ENCODE measurements at places on chromosomes 2 and 18.

- DNase-seq: no peak
Measured at GRCh38 chr2:152499331-152499816, 164.4 kb downstream of the FMNL2 start.

DNA sequence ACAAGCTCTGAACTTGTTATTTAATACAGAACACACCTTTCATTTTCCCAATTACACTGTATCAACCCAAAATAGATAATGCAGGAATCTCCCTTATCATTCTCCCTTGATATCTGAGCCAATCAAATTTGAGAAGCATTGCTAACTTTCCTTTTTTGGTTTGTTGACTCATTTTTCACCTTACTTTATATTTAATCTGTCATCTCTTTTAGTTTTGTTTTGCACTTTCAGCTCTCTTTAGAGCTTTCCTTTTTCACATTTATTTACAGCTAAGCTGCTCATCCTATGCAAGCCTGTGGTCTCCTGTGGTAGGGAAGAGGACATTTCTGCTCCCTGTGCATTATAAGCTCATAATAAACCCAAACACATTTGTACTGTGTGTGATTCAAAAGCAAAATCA, 50.1 kb downstream of the ITGAV start:
- no peak for DNase-seq

DNA sequence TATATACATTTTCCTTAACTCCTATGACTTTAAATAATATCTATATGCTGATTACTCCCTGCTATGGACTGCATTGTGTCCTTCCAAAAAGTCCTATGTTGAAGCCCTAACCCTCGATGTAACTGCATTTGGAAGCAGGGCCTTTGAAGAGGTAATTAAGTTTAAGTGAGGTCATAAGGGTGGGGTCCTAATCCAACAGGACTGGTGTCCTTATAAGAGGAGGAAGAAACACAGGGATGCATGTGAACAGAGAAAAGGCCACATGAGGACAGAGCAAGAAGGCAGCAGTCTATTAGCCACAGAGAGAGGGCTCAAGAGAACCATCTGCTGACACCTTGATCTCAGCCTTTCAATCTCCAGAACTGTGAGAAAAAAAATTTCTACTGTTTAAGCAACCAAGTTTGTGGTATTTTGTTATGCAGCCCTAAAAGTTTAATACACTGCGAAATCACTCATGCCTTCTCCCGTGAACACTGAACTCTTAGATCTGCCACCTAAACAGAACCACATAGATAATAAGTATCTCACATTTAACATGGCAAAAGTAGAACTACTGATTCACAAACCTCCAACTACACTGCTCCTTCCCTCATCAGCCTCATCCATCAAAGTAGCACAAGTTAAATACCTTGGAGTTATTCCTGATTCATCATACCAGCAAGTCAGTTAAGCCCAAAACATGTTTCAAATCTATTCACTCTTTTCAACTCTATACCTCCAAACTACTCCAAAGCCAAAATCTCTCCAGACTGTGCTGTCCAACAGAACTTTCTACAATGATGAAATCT, 65.4 kb downstream of the HIBCH start:
- DNase-seq: no peak

GRCh38 chr2:113167115-113167932, 6.4 kb upstream of the PSD4 start:
- DNase-seq: no peak

DNA sequence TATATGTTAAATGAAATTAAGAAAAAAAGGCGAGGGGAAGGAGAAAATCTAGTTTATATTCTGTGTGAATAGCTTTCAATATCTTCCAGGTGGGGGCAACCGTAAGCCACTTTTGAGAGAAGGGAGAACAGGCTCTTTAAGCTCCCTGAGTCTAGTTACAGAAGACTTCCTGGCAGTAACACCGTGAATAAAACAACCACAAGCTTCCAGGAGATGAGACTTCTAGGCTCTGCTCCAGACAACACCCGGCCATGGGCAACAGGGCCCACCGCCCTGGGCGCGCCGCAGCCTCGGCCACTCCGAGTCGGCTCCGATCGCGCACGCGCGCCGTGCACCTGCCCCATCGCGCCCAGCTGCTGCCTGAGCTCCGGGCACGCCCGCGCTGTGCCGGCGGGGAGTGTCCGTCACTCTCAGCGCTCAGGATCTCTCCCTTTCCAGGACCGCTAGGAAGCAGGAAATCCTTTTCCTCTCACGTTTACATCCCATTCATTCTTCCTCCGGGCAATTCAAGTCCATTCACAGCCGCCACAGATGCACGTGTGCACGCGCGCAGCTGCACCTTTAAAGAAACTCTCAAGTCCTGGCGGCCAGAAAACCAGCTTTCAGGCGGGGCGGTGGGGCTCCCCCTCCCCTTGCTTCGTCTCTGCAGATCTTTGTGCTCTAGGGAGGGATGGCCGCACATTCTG, 19.4 kb upstream of the PAX3 start:
- peak; percentile 84 for DNase-seq

- DNase-seq: no peak
Measured at GRCh38 chr2:241810307-241811200, 1.6 kb downstream of the NEU4 start.

DNA sequence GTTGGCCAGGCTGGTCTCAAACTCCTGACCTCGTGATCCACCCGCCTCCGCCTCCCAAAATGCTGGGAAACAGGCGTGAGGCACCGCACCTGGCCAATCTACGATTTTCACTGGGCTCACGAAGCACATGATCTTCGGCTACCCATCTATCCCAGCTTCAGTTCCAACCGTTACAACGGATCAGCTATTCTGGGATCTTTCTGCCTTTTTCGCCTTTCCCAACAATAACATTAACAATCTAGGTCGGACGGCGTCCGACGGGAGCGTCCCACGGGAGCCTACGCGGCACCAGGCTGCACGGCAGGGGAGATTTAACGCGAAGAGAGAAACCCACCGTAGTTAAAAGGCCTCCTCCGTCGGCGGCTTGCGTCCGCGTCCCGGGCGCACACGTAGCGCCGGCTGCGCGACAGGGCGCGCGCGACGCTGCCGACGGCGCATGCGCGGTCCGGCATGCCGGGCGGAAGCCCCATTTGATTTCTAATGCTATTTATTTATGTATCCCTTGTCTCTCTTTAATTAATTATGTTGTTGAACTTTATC, at the start of gene MSL3B:
Gene MSL3B (minus strand): TSS at position 394 of the 540 bp plus-strand sequence.
- DNase-seq: peak; percentile 61

DNA sequence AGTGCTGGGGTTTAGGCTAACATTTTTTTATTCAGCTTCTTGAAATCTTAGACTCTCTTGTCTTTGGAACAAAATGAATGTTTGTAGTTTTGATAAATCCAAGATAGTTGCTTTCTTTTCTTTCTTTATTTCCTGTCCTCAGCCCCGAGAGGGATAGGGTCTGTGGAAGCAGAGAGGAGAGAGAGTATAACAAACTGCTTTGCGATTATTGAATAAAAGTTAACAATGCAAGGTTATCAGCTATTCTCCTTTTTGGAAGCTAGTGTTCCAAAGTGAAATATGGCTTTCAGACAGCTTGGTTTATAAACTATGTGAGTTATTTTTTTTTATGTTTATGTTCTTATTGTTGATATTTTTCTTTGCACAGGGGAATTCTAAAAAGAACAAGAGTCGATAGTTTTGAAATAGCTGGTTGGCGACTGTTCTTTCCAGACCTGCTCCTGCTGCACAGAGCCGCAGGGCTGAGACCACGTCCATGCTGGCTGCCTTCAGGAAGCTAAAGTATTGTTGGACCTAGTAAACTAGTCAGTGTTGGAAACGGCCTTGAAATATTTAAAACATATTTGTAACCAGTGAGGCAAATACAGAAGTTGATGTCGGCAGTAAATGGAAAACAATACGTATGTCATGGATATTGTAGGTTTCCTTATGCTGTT, 15.5 kb upstream of the STON1 start:
- no peak for DNase-seq
